ENCODE measurements at places on chromosomes 2 and 18.

- peak; percentile 58 for DNase-seq
Observed at GRCh38 chr2:27407798-27408491, 1.4 kb downstream of the PPM1G start.

DNA sequence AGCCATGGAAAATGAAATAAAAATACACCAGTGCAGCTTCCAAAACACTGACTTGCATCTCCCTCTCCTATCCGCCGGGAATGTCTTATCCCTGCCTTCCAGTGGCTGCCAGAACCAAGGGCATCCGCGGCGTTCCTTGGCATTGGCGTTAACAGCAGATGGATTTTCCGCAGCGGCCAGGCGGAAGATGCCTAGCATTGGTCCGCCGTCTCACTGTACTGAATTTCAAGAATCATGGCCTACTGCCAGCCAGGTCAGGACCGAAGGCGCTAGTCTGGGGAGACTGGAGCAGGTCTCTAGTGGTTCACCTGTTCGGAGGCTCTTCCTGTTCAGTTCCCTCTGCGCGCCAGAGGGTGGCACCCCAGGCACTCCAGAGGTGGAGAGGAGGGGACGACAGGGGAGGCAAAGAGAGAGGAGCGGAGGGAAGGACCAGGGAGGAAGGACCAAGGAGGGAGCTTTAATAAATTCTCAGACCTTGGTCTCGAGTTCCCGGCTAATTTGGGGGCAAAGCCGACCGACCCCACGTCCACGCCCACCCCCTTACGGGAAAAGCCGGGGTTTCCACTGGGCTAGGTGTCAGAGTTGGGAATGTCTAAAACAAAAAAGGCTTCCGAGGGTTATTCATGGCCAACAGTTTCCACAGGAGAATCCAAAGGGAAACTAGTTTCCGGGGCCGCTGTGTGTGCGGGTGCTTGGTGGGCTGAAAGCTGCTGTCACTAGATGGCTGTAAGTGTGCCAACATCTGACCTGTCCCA is 3.7 kb upstream of the BCL2L11 start:
- peak; percentile 79 for DNase-seq

DNA sequence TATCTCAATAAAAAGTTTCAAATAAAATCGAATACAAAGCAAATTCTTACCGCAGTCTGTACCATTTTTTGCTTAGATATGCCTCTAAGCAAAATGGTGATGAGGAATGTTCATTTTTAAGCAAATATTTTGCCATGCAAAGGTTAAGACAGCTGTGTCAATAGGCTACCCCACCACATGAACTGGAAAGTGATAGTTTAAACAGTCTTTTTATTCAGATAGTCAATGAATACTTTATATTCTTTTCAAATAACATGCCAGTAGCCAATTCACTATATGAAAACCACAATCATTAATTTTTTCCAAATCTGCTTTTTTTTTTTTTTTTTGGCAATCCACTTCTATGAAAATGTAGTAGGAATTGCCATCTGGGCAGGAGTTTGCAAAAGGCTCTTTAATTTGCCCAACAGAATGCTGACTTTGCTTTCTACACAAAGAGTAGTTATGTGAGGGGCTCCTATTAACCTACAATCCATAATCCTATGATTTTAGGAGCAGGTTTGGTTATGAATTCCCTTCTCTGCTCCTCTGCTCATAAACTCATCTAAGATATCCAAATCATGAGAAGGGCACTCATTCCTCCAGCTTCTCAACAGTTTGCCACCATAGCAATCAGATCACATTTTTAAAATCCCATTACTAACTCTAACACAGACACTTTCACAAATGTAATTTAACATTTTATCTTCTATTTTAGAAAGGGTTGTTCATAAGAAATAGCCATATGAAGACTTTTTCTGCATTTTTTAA is 69.2 kb downstream of the SLC40A1 start:
- no peak for DNase-seq

- no peak for DNase-seq
Observed at GRCh38 chr2:205617905-205618304, 64.4 kb upstream of the NRP2 start.

DNA sequence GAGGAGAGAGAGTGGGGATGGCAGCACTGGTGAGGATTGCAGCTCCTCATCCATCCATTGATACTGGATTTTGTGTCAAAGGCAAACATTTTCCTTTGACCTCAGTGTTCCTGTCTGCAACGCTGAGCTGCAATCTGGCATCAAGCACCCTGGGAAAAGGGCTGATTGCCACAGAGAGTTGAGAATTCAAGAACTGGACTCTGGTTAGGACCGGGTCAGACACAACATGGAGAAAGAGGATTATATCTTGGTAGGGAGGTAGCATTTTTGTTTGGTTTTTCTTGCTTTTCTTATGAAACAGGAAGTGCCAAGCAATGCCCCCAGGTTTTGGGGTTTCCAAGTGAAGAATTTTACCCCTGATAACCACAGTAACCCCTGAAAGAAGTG is 81.9 kb upstream of the PKDCC start:
- DNase-seq = no peak

DNA sequence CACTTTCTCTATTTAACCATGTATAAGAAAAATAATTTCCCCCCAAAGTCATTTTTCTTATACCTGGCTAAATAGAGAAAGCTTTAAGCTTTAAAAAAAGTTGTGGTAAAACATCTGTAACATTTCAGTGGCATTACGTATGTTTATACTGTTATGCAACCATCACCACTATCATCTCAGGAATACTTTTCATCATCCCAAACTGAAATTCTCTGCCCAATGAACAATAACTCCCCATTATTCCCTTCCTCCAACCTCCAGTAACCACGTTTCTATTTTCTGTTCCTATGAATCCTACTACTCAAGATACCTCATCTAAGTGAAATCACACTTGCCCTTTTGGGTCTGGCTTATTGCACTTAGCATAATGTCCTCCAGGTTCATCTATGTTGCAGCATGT is 1.7 kb upstream of the SLC3A1 start:
- no peak for DNase-seq

GRCh38 chr2:203936535-203936934 is at the start of gene ICOS:
ICOS (plus strand) TSS chr2:203936763; CDS start chr2:203936815, 52 bp downstream.
- DNase-seq = no peak

- no peak for DNase-seq
Observed at GRCh38 chr2:82007071-82007664, 1702.6 kb upstream of the LRRTM1 start.

DNA sequence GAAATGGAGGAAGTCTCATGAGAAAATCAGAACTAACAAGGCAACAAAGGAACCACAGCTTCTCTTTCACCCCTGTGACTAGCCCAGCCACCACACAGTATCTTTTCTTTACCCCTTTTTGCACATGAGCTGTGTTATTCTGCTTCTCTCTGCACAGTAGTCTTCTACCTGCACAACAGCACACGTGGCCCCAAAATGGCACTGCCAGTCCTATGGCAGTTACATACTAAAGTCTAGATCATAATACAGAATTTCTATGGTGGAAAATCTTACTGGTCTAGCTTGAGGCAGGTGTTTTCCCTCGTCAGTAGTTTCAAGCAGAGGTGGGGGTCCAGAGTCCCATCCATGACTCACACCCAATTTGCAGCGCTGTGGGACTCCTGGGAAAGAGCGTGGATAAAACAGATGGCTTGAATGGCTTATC is 177.7 kb downstream of the DIS3L2 start:
- no peak for DNase-seq

GRCh38 chr2:201959626-201960025 is 74.0 kb upstream of the FZD7 start:
- no peak for DNase-seq

- DNase-seq = no peak
Observed at GRCh38 chr2:145818890-145819504, 1299.1 kb upstream of the ZEB2 start.

- DNase-seq = no peak
Observed at GRCh38 chr2:157414050-157414449, 29.8 kb downstream of the CYTIP start.

GRCh38 chr2:9333591-9334171 is 89.6 kb downstream of the ITGB1BP1 start:
- DNase-seq = no peak

DNA sequence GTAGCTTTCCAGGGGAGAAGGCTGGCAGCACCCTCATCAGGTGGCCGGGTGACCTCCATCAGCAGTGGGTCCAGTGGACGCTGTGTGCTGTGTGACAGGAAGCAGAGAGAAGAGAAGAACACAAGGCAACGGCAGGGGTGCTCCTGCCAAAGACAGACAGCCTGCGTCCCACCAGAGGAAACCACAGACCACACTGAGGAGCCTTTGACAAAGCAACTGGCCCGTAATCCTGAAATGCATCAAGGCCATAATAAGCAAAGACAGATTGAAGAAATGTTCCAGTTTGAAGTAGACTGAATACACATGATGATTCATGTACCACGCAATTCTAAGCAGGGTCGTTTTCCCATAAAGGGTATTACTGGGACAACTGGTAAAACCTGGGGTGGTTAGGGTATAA is 172.4 kb downstream of the FBXO15 start:
- no peak for DNase-seq

DNA sequence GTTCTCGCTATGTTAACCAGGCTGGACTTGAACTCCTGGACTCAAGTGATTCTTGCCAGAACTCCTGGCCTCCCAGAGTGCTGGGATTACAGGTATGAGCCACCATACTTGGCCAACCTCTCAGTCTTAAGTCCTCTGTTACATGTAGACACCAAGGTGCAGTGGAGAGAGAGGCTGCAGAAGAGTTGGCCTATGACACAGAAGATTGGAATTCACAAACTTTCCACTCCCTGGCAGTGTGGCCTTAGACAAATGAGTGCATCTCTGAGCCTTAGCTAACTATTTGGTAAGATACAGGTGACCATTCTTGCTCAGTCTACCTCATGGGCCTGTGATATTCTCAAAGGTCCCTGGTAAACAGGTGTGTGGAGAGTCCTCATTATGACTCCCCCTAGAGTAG is 159.7 kb downstream of the MYCN start:
- DNase-seq = no peak

- DNase-seq = no peak
Observed at GRCh38 chr2:240983361-240983995, 14.9 kb upstream of the SNED1 start.

DNA sequence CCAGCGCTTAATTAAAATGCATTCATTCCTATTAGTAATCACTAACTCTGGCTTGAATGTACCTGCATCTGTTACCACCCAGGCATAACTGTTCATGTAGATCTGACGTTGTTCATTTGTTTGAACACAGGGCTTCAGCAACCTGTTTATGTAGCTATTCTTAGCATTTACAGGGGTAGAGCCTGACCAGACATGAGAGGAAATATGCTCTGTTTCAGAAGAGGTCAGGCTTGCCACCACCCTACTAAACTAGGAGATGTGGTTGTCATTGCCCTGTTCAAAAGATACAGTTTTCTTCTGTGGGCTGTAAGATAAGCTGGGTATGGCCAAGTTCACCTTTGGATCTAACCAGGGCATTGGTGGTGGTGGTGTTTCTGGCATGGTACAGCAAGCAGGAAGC is 8.8 kb downstream of the MGAT5 start:
- DNase-seq = no peak

- DNase-seq = no peak
Observed at GRCh38 chr18:22933966-22934423, 867 bp downstream of the RBBP8 start.

GRCh38 chr2:28274911-28275685 is 117.6 kb upstream of the FOSL2 start:
- no peak for DNase-seq

GRCh38 chr2:214577769-214578168 is 166.9 kb downstream of the VWC2L start:
- no peak for DNase-seq

DNA sequence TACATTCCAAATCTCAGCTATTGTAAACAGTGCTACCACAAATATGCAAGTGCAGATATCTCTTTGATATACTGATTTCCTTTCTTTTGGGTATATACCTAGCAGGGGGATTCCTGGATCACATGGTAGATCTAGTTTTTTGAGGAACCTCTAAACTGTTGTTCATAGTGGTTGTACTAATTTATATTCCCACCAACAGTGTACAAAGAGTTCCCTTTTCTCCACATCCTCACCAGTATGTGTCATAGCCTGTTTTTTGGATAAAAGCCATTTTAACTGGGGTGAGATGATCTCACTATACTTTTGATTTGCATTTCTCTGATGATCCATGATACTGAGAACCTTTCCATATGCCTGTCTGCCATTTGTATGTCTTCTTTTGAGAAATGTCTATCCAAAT is 6.3 kb upstream of the CCNT2 start:
- DNase-seq = no peak

DNA sequence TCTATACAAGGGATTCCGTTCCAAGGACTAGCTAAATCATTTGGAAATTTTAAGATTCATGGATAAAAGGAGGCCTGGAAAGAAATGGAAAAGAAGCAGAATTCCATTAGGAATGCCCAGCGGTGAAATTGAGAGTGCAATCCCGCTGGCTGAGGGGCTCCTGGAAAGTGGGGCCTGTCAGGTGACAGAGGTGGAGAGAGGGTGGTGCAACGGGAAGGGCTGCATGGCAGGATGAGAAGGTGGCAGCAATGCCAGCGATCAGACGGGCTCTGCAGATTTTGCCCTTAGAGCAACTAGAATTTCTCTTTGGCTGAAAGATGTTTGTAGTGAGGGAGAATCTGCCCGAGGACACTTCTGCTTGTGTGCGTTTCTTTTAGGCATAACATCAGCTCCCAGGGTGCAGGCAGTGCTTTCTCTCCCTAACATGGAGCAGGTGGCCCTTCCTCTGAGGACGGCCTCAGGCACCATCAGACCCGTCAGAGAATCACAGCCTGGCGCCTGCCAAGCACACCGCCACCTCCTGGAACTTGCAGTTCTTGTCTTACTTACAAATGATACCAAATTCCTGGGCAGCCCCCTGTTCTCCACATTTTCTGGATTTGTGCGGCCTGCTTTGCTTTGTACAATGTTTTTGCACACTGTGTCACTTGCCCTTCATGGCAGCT is 261.6 kb downstream of the NDUFA10 start:
- no peak for DNase-seq

DNA sequence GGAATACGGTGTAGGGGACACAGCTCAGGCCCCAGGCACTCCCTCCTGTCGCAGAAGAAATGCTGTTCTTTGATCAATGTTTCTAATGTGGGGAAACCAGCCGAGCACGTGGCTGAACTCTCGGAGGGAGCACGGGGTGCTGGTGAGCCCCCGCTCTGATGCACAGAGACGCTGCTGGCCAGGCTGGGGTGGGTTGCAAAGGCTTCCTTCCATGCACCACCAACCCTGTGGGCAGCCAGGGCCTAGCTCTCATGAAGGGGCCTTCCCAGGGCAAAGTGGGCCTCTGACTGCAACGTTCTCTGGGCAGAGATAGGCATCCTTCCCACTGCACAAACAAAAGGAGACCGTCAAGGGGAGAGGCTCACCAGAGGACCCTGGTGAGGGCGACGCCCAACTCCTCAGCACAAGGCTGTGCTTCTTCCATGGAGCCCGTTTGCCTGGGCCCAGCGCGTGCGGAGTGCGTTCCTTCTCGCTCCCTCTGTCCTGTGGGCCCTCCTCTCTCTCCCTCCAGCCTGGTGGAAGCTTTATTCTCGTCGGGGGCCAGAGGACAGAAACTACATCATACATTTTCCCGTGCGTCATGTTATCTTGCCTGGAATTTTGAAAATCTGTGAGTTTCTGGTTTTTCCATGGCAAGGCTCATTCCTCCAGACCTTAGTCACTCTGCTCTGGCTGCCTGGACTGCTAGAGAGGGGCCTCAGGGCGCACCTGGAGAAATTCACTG is 61.1 kb upstream of the SP3 start:
- no peak for DNase-seq

GRCh38 chr2:117980783-117981676 is 32.8 kb downstream of the CCDC93 start:
- DNase-seq = no peak

GRCh38 chr2:64291181-64291580 is 147.0 kb upstream of the PELI1 start:
- no peak for DNase-seq

Measured in hematopoietic multipotent progenitor cell treated with erythropoietin and hydrocortisone succinate and interleukin-3 and kit ligand, for 15 days (in vitro differentiated cells).